M059J (cell line): ENCODE measurements at places on chromosomes 16 and 17.
A peak's percentile ranks its signal among the peaks of the same experiment; 100 is the strongest.

DNA sequence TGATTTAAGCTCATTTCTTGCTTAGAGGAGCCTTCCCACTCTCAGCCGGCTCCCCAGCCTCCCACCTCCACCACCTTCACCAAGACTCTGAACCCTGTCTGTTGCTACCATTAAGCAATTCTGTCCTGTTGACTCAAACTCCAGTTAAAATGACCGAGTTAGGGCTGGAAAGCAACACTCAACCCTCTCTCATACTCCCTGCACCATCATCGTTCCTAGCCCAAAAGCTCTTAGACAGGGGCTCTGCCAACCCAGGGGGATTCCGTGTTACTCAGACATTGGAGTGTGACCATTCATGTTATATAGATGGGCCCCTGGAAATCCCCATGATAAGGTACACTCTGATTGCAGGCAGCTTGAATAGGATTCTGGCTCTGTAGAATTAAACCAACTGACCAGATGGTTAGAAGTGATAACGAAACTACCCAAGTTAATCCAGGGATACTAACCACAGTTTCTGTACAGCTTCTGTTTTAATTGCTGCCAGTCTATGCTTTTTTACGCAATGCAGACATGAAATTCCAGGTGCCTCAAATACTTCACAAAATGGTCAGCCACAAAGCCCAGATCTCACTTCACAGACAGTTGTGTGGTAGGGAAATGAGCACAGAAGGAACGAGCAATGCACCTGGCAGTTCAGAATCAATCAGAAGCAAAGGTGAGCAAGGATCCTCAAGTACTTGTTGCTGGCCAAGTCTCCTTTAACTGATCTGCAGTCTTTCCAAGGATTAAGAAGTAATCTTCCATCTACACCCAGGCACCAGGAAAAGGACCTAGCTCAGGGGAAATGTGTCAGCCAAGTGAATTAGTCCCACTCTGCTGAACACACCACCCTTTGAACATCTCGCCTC is 2.1 kb downstream of the SSTR2 start:
- no peak for DNase-seq

GRCh38 chr16:80547145-80547544 is 6.4 kb downstream of the DYNLRB2 start:
- DNase-seq, result no peak

DNA sequence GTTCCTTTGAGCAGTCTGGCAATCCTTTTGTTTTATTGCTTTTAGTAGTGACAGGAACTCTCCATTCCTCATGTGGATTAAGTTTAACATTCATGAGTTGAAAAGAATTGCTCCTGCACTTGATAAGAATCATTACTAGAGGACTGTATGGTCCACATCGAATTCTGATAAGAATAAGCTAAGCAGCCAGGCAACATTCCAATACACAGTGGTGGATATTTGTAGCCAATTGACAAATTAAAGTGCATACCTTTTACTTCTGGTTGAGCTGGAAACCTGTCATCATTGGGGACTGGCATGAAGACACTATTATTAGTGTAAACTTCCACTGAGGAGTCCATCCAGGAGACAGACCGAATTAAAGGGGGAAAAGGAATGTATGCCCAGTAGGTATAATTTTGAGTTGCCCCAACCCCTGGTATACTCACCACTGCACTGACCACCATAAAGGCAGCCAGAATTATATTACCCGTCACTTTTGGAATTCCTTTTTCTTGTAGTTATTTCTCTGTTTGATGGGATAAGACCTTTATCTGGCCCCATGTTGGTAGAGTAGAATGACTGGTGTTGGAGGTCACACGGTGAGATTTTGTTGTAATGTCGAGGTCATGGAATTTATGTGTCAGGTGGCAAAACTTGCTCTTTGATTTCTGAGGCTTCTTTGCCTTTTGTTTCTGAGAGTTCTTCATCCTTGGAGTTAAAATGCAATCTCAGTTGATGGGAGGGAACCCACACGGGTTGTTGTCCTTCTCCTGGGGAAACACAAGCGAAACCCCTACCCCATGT is 72.1 kb upstream of the ARL4D start:
- no peak for DNase-seq

- peak; percentile 72 for DNase-seq
These were observed at the start of gene VAT1 for GRCh38 chr17:43021741-43022512. Gene VAT1, minus strand, starts transcription at chr17:43022385. Its CDS starts 63 bp downstream, at chr17:43022322.

DNA sequence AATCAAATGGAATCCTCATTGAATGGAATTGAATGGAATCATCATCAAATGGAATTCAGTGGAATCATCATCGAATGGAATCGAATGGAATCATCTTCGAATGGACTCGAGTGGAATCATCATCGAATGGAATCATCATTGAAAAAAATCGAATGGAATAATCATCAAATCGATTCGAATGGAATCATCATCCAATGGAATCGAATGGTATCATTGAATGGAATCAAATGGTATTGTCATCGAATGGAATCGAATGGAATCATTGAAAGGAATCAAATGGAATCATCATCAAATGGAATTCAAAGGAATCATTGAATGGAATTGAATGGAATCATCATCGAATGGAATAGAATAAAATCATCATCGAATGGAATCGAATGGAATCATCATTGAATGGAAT is 619.3 kb downstream of the TP53TG3F start:
- peak; percentile 9 for DNase-seq

DNA sequence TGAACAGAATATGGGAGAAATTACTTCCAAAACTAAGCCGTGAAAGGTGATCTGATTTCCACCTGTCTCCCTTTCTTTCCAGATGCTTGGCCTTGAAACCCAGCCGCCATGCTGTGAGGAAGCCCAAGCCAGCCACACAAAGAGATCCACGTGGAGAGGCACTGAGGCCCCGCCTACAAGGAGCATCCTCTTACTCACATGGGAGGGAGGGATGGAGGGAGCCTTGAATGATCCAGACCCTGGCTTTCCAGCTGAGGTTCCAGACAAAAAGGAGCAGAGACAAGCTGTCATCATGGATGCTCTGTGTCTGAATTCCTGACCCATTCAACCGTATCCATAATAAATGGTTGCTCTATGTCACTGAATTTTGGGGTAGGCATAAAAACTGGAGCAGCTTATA is 48.9 kb upstream of the HAPSTR1 start:
- DNase-seq, result no peak

DNA sequence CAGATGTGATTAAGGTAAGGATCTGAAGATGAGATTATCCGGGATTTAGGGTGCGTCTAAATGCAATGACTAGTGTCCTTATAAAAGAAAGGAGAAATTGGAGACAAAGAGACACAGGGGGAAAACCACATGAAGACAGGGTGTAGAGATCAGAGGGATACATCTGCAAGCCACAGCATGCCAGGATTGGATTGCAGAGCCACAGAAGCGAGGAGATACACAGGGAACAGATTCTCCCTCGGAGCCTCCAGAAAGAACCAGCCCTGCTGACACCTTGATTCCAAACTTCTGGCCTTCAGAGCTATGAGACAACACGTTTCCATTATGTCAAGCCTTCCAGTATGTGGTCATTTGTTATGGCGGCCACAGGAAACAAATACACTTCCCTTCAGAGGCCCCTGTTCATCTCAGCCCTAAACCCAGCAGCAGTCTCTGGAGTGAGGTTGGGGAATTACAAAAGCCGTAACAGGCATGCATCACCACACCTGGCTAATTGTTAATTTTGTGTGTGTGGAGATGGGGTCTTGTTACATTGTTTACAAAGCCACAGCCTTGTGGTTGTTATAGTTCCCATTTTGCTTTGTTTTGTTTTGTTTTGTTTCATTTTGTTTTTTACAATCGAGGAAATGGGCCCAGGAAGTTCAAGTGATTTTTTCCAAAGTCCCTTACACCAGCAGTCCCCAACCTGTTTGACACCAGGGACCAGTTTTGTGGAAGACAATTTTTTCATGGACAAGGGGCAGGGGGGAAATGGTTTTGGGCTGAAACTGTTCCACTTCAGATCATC is 51.6 kb upstream of the LYRM9 start:
- no peak for DNase-seq

GRCh38 chr16:85471469-85472431 is 141.4 kb upstream of the GSE1 start:
- peak; percentile 64 for DNase-seq

DNA sequence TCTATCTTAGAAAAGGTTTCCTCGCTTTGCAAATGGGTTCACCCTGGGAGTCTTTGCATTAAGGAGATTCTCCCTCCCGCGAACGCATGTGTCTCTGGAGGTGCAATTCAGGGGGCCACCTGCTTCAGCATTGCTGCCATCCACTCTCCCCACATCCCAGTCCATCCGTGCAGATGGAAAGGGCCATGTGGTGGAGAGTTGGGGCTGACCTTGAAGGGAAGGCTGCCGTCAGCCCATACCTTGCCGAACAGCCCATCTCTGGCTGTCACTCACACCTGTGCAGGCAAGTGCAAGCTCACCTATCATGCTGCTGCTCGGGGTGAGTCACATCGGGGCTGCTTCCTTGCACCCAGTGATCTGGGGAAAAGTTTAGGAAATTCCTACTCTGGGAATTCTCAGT is 106.1 kb downstream of the ZNF423 start:
- DNase-seq, result no peak

- DNase-seq, result no peak
These were observed 431.3 kb downstream of the MAF start for GRCh38 chr16:79169239-79169638.

DNA sequence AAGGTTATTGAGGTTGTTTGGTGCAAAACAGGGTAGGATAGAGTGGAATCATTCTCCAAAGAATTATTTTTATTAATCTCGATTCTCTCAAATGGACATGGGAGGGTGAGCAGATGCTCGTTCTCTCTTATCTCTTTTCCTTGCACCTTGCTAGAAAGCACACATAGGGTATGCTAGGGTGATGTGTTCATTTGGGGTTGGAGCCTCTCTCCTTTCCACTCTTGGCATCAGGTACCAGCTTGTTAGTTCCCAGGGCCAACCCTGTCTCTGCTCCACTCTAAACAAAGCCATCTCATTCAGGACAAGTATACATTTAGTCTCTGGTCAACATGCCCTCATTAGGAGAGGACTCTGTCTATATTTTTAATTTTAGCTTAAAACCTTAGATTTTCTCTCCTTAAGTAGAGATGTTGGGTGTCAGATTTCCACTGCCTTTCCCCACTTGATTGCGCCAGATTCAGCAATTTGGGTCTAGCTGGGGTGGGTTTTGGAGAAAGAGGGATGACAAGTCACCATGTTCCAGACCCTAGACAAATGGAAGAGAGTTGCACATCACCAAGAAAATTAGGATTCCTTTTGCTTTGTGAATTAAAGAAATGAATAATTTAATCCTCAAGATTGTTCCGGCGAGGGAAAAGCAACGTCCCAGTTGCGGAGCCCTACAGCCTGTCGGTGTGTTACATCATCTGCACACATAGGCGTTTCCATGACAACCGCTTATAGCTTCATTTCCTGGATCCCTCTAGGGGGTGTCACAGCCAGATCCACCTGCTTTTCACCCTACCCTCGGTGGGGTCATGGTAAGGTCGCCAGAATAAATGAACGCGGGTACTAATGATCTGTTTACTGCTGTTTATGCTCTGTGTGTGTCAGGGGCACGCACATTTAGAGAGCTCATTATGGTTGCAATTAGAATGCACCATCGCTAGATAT is 41.6 kb downstream of the SNX11 start:
- no peak for DNase-seq

GRCh38 chr17:44005527-44006271 is 1.3 kb downstream of the NAGS start:
- no peak for DNase-seq

- no peak for DNase-seq
These were observed 38.6 kb downstream of the NEUROD2 start for GRCh38 chr17:39569126-39569525.

- DNase-seq, result peak; percentile 26
These were observed 454.8 kb upstream of the CDH11 start for GRCh38 chr16:65576631-65577030.
